ENCODE measurements at places on chromosomes 3 and 15. TPM values are rescaled to one million over a fixed set of nuclear protein-coding genes. Genes with fewer than 3 reads are reported as not detected.

Gene TRH
- not detected for total RNA-seq

Gene HYKK
- 1.5 TPM for total RNA-seq

DNA sequence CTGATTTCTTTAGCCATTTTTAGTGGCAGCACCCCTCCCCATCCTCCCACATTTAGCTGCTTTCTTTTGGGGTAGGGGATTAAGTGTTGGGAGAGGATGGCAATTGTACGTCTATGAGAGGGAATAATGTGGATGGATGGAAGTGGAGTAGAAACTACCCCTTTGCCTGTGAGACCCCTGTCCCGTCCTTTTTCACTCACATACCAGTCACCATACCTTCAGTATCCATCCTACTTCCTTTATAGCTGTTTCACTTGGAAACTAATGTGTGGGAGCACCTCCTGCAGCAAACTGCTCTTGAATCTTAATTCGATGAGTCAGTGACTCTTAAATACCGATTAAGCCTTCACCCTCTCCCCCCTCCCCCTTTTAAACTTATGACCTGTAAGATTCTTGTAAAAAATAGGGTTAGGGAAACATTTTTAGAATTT lies 730 bp downstream of the SPRED1 start:
- peak; percentile 5 for DNase-seq

Gene GOLGA6L4
- 0.66 TPM for total RNA-seq

Gene CHRD
- not detected for total RNA-seq

DNA sequence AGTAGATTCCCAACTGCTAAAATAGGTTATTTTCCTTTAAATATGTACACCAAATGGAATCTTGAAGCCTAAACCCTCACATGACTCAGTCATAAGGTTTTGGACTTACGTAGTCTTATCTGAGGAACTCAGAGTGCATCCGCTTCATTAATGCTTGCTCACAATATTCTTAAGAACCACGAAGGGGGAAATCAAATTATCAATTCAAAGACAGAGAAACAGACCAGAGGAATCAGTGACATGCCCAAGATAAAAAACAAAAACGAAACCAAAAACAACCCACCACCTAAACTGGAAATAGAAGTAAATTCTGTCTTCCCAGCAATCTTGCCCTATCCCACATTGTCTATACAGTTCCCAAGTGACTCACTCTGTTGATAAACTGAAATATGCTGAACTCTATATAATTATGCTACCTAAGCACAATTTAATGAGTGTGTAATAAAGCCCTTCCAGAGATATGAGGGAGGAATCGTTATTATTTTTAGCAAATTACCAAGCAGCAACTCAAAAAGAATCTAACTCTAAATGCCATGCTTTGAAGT lies 135.4 kb upstream of the CBLB start:
- DNase-seq: no peak

Gene GOLGA8H
- not detected for total RNA-seq
